Fibroblast of upper back skin (primary cell): ENCODE measurements at places on chromosomes 3 and 15.

DNA sequence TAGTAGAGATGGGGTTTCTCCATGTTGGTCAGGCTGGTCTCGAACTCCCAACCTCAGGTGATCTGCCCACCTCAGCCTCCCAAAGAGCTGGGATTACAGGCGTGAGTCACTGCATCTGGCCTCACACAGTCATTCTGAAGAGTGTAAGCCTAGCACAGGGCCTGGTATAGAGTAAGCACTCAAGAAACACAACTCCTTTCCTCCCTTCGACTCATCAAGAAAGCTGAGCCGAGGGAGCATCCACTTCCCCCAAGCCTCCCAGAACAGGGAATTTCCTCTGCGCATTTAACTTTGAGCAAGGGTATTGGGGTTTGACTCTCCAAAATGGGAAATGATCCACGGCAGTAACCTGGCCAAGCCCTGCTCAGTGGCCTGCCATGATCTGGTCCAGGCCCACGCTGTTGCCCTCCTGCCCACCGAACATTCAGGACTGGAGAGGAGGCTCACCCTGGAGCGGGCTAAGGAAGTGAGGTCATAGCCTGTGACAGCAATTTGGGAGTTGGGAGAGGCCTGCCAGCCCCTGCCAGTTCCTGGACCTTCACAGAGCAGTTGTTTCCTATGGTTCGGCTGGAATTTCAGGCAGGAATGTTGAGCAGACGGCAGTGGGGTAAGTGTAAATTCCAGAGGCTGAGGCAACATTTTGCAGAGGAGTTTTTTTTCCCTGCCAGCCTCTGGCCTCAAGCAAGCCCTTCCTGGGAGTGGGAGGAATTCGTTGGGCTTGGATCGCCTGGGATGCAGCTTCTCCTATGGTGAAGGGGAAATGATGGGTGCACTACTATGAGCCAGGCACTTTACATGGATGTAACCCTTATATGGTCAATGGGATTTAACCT, 21.2 kb upstream of the SMAD3 start:
- DNase-seq = peak; percentile 94

DNA sequence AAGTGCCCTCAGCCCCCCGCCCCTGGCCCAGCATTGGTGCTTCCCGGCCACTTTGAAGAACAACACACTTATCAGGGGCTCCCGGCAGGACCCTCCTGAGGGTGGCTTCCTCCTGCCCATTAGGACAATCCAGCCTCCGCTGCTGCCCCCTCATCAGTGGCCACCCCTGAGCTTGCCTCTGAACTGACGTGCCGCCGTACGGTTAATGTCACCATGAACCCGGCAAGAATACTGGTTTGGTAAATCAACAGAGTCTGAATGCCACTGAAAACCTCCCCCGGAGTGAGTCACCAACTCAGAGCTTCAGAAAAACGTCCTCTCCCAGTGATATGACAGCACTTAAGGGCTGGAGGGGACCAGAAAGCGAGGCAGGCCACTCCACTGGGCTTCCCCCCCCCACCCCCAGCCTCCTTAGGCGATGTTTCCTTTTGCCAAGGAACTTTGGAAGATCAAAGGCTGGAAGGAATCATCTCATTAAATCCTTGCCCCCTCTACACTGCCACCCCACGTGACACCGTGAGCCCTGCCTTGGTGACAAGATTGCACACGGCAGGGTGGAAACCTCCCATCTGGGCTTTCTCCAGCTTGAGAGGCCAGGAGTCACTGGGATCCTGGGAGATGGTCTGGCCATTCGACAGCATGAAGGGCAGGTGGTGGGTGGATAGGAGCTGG, 142.1 kb downstream of the NUP210 start:
- no peak for DNase-seq

GRCh38 chr15:73870700-73871408, 2.5 kb upstream of the TBC1D21 start:
- peak; percentile 35 for DNase-seq

DNA sequence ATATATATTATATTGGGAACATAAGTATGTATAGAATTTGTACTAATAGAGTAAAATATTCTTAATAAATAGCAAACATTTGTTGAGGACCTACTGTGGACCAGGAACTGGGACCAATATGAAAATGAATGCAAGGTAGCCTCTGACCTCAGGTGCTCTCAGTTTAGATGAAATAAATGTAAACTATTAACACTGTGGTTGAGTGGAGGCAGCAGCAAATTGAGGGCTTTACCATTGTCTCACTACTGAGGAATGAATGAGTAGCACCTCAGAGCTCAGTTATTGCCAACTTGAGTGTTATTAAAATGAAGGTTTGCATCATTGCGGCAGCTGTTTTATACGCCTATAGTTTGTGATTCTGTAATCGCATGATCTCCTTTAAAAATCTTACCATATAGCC, 90.9 kb upstream of the CGNL1 start:
- DNase-seq = no peak

- DNase-seq = peak; percentile 95
Measured at GRCh38 chr3:197516517-197516889, 39.3 kb downstream of the BDH1 start.

DNA sequence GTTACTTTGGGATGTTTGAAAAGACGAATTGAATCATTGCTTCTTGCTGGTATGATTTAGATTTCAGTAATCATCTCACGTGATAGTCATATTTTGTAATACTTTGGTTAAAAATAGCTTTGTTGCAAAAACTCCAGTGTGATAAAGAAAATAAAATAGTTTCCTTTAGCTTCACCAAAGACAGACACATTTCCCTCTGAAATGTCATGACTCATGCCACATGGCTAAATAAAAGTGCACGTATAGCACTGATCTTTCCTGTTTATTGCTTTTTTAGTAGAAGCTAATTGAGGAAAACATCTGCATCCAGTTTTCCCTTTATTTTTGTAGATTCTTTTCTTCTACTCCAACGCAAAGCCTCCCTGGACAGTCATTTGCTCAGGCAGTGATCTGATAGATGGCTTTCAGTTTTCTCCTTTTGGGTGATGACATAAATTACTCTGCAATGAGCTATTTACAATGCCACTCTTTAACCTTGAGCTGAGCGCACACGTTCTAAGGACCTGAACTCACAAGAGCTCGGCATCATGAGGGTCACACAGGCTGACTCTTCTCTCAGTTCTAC, 84.9 kb downstream of the ARNT2 start:
- DNase-seq = peak; percentile 96

DNA sequence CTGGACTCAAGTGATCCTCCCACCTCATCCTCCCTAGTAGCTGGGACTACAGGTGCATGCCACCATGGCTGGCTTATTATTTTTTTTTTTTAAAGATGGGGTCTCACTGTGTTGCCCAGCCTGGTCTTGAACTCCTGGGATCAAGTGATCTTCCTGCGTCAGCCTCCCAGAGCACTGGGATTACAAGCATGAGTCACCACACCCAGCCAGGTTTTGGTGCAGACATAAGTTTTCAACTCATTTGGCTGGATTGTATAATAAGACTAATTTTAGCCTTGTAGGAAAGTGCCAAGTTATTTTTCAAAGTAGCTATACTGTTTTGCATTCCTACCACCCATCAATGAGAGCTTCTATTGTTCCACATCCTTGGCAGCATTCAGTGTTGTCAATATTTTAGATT, 32.1 kb downstream of the BUB1B start:
- DNase-seq = peak; percentile 48

GRCh38 chr3:110783541-110783940, 288.1 kb upstream of the NECTIN3 start:
- DNase-seq = no peak

GRCh38 chr3:190131329-190131728, 10.6 kb upstream of the P3H2 start:
- peak; percentile 58 for DNase-seq

DNA sequence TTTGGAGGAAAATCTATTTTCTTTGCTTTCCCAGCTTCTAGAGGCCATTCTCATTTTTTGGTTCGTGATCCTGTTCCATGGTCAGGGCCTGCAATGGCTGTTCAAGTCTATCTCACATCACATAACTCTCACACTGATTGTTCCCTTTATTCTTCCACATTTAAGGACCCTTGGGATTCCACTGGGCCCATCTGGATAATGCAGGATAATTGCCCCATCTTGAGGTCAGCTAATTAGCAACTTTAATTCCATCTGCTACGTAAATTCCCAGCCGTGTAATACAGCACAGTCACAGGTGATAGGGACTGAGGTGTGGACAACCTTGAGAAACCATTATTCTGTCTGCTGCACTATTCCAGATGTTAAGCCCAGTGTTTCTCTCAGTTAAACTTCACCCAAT, 311.6 kb upstream of the CNTN4 start:
- DNase-seq = no peak

GRCh38 chr15:80404761-80405553, 775 bp downstream of the ARNT2 start:
- peak; percentile 20 for DNase-seq

DNA sequence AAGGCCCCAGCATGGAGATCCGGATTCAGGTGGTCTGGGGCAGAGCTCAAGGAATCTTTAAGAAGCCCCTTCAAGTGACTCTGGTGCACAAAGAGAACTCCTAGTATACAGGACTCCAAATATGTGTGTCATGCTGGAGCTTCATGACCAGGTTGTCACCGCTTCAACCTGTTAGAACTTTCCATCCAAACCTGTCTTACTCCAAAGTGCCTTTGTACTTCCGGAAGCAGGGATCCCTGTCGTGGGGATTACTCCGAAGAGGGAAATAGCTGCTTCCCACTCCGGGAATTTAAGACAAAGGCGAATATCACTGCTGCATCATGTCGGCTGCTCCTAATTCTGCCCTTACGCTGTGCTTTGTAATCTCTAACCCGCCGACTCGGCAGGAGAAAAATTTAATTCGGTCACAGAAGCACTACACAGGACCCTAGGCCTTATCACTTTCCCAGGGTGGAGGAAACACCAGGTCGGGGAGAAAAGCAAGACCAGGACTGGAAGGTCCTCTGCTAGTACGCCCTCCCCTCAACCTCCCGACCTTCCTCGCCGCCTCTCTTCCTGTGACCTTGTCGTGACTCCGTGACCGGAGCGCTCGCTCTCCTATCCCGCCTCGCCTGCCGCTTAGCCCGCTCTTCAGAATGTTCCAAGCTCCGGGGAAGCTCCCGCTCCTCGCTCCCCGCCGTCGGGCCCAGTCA, 730 bp downstream of the HIGD1A start:
- DNase-seq = no peak

DNA sequence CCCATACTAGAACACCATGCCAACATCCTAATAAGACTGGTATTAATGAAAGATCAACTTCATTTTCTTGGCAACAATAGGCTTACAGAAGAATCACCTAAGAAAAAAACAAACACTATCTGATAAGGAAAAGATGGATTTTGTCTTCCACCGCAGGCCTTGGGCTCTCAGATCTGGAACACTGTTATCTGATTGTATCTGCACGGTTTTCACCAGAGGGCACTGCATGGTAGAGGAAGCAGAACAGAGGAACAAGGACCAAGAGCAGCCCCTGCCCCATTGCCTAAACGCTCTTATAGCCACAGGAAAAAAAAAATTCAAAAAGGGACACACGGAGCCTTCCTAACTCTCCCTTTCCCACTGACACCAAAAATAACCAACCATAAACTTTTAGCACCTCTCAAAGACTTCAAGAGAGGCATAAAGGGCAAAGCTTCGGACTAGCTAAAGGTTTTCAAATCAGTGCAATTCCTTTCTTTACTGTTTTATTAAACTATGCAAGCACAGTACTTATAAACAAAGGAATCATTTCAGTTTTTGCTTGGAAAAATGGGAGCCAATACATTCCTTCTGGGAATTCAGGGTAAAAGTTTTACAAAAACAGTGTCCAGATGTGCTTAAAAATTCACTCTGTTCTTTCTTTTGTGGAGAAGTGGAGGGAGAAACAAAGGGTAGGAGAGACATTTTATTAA, 23.3 kb downstream of the IL17RD start:
- DNase-seq = no peak

GRCh38 chr15:91861223-91861622, 7.7 kb downstream of the SLCO3A1 start:
- DNase-seq = no peak

DNA sequence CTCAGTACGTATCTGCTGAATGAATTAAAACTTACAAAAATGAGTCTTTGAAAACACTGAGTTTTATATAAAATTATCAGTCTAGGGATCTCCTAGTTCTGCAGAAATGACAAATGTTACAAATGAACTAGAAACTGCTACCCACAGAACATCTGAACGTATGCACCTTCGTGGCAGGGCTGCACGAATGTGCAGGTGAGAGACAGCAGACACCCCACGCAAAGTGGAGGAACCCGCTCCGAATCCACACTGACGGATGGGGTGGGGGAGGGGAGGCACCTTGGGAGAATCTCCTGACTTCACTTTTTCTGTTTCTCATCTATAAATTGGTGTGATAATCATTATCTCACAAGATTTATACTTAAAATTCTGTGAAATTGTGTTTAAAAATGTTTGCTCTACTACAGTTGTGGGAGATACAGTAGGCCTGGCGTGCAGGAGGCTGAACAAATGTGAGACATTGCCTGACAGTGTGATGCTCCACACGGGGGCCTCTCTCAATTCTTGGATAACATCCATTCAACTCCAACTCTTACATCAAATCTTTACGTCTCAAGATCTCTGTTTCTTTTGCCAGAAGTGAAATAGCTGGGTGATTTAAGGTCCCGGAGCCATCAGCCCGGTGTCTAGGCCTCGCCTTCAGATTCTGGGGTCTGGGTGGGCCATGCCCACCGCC, 86.9 kb downstream of the ATP10A start:
- peak; percentile 36 for DNase-seq

GRCh38 chr3:151864423-151865101, 8.9 kb upstream of the SUCNR1 start:
- peak; percentile 79 for DNase-seq

DNA sequence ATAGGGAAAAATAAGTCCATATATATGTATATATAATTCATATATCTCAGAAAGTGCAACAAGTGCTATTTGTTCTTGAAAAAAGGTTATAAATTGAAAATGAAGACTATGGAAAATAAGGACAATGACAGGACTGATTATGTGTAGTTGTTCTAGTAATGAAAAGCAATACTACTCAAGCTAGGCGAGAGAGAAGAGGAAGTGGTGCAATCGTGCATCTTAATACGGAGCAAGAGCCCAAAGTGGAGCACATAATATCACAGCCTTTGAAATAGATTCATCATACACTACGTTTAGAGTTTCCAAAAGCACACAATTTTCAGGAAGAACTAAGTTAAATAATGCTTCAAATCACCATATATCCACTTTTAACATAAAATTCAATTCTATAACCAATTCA, 87.9 kb downstream of the ULK4 start:
- no peak for DNase-seq
